Smooth muscle cell of the pulmonary artery (primary cell): ENCODE measurements at places on chromosomes 3 and 15. TPM values are rescaled to one million over a fixed set of nuclear protein-coding genes. Genes with fewer than 3 reads are reported as not detected.

GHSR gene
- not detected in 2 replicates for total RNA-seq

IL5RA gene
- total RNA-seq = not detected in 2 replicates

SPATA12 gene
- 0.10 TPM in 1 of 2 replicates, not detected in the other for total RNA-seq

ERC2 gene
- total RNA-seq = 0.07 and 0.10 TPM in 2 replicates

ACVR2B gene
- 3.2 and 4.0 TPM in 2 replicates for total RNA-seq

LNP1 gene
- total RNA-seq = 1.6 and 2.9 TPM in 2 replicates

RTP4 gene
- 0.20 and 0.59 TPM in 2 replicates for total RNA-seq

XIRP1 gene
- 0.07 TPM in 2 replicates for total RNA-seq

BSN gene
- 0.07 and 0.17 TPM in 2 replicates for total RNA-seq

GRAMD1C gene
- total RNA-seq = 2.2 and 4.2 TPM in 2 replicates
